ENCODE measurements at places on chromosomes 6 and 20.

DNA sequence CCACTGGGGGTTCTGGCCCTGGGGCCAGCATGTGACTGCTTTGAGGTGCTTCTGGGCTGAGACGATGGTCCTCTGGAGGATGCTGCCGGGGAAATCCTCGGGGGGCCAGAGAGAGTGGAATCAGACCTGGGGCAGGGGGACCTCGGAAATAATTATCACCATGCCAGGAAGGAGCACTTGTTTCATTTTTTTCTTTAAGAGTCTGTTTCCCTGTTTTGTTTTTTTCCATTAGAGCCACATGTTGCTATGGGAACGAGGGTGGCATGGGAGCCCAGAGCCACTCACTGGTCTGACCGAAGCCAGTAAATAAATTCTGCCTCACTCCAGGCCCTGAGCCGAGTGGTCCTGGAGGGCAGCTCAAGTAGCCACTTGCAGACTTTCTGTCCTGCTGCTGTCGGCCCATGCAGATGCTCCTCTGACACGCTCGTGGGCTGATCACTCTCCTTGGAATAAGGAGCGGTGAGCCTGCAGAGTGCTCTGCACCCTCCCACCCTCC, 365.1 kb downstream of the ZFAND3 start:
- no peak for DNase-seq

- no peak for DNase-seq
Observed at GRCh38 chr6:27962506-27962905, 5.5 kb downstream of the OR2B6 start.

GRCh38 chr20:19336631-19337030, 124.2 kb downstream of the SLC24A3 start:
- no peak for DNase-seq

DNA sequence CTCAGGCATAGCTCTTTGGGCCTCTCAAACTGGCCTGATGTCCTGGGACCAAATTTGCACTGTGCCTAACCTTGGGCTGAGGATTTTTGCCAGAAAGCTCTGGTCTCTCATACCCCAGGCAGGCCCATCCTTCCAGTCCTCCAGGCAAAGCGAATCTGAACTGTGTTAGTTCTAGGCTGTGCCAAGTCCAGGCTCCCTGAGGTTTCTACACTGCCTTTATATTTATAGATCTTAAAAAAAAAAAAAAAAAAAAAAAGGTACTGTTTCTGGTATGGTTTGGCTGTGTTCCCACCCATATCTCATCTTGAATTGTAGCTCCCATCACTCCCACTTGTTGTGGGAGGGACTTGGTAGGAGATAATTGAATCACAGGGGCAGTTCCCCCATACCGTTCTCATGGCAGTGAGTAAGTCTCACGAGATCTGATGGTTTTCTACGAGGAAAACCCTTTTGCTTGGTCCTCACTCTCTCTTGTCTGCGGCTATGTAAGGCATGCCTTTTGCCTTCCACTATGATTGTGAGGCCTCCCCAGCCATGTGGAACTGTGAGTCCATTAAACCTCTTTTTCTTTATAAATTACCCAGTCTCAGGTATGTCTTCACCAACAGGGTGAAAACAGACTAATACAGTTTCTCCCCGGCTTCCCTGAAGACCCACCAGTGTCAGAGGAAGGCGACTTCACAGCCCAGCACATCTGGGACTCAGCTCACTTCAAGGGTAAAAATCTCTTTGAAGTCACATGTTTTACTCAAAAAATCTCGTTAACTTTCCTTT, 39.0 kb upstream of the TBXT start:
- no peak for DNase-seq

DNA sequence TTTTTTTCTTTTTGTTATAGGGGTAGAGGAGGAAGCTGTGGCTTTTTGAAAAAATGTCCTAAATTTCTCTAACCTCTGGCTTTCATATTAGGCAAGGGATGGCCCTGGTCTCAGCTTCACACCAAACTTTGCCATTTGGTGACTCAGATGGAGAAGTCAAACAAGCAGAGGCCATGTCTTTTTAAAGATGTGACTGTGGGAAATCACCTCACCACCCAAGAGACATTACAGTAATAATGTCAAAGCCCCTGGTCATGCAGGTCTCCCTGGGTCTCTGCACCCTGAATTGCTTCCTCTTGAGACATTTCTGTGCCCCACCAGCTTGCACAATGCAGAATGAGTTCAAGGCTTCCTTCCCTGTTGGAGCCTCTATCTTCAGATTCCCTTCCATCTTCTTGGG, 39.5 kb upstream of the ADGRF5 start:
- no peak for DNase-seq

DNA sequence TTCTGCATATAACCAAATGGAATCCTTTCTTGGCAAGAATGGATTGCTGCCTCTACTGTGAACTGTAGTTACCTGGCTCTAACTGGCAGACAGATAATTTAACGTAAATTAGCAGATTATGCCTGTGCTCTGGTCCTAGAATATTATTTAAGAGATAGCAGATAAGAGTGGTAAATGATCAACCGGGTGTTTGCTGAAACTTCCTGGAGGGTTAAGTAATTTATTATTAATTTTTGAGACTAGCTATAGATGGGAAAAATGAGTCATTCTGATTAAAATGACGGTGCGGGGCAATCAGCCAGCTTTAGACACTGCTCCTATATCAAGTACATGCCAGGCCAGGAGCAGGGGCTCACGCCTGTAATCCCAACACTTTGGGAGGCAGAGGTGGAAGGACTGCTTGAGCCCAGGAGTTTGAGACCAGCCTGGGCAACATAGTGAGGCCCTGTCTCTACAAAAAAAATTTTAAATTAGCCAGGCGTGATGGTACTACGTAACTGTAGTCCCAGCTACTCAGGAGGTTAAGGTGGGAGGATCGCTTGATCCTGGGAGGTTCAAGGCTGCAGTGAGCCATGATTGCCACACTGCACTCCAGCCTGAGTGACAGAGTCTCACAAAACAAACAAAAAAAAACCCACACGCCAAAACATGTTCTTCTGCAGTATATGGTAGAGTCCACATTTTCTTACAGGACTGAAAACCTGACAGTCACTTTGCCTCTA, 22.6 kb downstream of the B4GALT5 start:
- DNase-seq = no peak

DNA sequence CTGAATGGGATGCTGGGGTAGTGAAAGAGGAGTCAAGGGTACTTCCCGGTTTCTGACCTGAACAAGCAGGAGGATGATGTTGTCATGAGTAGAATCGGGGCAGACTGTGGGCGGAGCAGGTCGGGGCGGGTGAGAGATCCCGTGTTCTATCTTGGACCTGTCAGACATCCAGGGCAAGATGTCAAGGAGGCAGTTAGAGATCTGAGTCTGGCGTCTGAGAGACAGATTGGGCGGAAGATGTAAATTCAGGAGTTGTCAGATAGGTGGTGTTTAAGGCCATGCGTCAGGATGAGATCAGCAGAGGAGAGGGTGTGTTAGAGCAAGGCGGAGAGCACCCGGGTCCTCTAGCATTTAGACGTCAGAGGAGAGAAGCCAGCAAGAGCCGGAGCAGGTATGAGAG, 115.5 kb downstream of the DLGAP4 start:
- no peak for DNase-seq

DNA sequence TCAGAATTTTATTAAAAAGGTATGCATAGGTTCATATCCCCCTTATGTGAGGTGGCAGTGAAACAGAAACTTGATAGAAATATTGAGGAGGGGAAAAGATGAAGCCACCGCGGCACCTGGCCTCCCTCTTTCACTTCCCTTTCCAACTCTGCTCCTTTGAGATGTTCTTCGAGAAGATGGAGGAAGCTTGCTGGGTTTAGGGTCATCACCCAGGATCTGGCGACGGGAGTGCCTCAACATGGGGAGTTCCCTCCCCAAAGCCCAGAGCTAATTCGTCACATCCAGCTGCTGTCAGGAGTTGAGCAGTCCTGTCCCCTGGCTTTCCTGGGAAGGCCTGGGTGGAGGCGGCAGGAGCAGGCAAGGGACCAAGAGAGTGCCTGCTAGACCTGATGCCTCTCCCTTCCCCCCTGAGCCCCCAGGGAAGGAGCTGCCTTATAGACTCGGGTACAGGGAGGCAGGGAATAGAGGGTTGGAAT, 29.1 kb downstream of the RREB1 start:
- DNase-seq = no peak

- no peak for DNase-seq
Observed at GRCh38 chr20:38889050-38889449, 37.2 kb upstream of the FAM83D start.

GRCh38 chr6:31420546-31420945, 17.2 kb downstream of the MICA start:
- DNase-seq = no peak

GRCh38 chr20:5596401-5597193, 153.6 kb upstream of the SHLD1 start:
- no peak for DNase-seq

DNA sequence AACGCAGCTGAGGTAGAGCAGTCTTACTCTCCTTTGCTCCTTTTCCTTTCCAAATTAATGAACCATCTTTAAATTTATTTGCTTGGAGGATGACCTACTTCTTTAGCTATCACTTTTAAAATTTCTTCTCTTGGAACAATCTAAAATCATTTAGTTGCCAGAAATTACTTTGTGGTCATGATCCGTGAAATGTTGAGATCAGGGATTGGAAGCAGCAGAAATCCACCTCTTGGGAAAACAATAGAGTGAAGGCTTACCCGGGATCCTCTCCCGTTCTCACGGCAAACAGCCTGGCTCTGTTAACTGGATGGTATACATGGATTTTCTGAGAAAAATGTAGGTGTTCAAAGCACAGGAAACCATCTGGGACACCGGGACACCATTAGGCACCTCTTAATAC, 7.7 kb downstream of the AKAP12 start:
- DNase-seq = no peak

GRCh38 chr6:134674562-134674961, 275.3 kb downstream of the ALDH8A1 start:
- no peak for DNase-seq

All from T follicular helper cell (primary cell).